Purkinje cell (primary cell): ENCODE measurements at places on chromosomes 5 and 9. TPM values are rescaled to one million over a fixed set of nuclear protein-coding genes. Genes with fewer than 3 reads are reported as not detected.

The COL5A1 gene
- 5.9 and 11.6 TPM in 2 replicates for polyA plus RNA-seq

The RAB24 gene
- 14.6 and 21.9 TPM in 2 replicates for polyA plus RNA-seq

The PFN3 gene
- polyA plus RNA-seq: not detected in 2 replicates

The CKMT2 gene
- 0.87 TPM in 1 of 2 replicates, not detected in the other for polyA plus RNA-seq

The WDR31 gene
- 0.24 and 2.8 TPM in 2 replicates for polyA plus RNA-seq

The GDA gene
- polyA plus RNA-seq: 0.66 and 42.8 TPM in 2 replicates

The KIF4B gene
- 0.10 and 0.85 TPM in 2 replicates for polyA plus RNA-seq

The NUDT2 gene
- 58.5 and 67.5 TPM in 2 replicates for polyA plus RNA-seq

The PLPPR1 gene
- polyA plus RNA-seq: 1.2 and 4.3 TPM in 2 replicates
